ENCODE measurements at places on chromosomes 11 and 22. TPM values are rescaled to one million over a fixed set of nuclear protein-coding genes. Genes with fewer than 3 reads are reported as not detected.

OR2D3 gene
- not detected for total RNA-seq

DNA sequence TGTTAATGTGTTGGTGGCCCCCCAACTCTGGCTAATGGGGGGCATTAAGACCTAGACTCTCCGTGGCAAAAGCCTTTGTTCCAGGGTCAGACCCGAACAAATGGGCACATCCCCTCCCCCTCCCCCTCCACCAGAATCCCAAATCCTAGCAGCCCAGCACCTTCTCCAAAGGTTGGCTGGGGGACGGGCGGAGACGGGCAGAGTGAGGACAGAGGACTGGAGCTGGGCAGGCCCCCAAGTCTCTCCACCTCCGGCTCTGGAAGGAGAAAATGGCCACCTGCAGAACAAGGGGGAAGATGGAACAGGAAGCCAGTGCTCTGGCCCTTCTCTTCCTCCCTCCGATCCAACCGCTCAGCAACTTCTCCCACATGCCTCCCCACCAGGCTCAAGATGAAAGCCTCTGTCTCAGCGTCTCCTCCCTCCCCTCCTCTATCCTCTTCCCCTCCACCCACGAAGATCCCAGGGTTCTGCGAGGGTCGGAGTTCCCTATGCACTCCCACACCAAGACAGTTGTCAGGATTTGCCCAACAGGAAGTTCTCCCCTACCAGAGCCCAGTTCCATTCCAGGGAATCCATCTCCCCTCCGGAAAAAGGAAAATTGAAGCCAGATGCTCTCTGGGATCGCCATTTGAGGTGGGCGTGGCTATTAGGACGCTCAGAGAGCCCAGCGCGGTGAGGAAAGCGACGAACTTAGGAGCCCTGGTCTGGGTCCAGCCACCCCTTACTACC lies 20.1 kb downstream of the ADA2 start:
- no peaks in the 10 kb centered on the region for H3K4me1 ChIP-seq
- H3K4me3 ChIP-seq: peak overlapping the region; percentile 72
- no peaks in the 10 kb centered on the region for H3K27me3 ChIP-seq
- DNase-seq: peak; percentile 90

DNA sequence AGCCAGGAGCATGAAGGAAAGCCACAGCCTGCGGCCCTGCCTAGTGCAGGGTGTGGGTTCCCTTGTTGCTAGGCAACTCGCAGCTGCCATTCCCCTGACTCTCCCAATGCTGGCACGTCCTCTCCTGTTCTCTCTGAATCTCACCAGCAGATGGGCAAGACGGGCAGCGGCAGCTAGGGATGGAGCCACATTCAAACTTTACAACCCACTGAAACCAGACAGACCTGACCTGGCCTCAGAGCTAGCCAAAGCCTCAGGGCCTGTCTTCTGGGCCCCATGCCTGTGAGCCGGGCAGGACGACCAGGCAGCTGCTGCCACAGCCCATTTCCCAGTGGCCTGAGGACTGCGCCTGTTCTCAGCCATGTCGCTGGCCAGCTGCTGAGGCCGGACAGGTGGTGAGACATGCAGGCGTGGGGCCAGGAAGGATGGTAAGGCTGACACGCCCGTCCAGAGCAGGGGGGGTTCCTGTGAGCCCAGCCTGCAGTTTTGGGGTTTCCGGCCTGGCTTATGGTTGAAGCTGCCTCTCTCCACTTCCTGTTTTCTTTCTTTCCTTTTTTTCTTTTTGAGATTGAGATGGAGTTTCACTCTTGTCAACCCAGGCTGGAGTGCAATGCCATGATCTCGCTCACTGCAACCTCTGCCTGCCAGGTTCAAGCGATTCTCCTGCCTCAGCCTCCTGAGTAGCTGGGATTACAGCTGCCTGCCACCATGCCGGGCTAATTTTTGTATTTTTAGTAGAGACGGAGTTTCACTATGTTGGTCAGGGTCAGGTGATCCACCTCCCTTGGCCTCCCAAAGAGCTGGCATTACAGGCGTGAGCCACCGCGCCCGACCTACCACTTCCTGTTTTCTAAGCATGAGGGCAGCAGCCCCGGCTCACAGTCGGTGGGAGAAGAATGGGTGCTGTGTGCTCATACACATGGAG lies 4.1 kb downstream of the SUN2 start:
- H3K4me1 ChIP-seq: peaks cover 9% of the 10 kb centered on the region
- no peak overlapping the region for H3K4me3 ChIP-seq
- H3K27ac ChIP-seq: no peak overlapping the region

DNA sequence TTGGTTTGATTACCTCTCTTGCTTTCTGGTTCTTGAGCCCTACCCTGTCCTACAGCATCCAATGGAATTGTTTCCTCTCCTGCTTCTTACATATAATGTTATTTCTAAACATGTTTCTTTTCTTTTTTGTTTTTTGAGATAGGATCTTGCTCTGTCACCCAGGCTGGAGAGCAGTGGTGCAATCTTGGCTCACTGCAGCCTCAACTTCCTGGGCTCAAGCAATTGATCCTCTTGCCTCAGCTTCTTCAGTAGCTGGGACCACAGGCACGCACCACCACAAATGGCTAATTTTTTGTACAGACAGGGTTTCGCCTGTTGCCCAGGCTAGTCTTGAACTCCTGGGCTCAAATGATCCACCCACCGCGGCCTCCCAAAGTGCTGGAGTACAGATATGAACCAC lies 105.9 kb downstream of the SGSM3 start:
- no peaks in the 10 kb centered on the region for H3K27me3 ChIP-seq
- no peak for DNase-seq
- H3K36me3 ChIP-seq: peaks cover 4% of the 10 kb centered on the region
- no peaks in the 10 kb centered on the region for H3K4me1 ChIP-seq
- H3K27ac ChIP-seq: no peak overlapping the region

GRCh38 chr11:45945397-45945999 lies 23.0 kb downstream of the LARGE2 start:
- no peaks in the 10 kb centered on the region for H3K27me3 ChIP-seq
- H3K36me3 ChIP-seq: peaks cover 48% of the 10 kb centered on the region
- no peak overlapping the region for H3K4me3 ChIP-seq
- H3K4me1 ChIP-seq: no peaks in the 10 kb centered on the region

USH1C gene
- total RNA-seq: 0.95 TPM

DNA sequence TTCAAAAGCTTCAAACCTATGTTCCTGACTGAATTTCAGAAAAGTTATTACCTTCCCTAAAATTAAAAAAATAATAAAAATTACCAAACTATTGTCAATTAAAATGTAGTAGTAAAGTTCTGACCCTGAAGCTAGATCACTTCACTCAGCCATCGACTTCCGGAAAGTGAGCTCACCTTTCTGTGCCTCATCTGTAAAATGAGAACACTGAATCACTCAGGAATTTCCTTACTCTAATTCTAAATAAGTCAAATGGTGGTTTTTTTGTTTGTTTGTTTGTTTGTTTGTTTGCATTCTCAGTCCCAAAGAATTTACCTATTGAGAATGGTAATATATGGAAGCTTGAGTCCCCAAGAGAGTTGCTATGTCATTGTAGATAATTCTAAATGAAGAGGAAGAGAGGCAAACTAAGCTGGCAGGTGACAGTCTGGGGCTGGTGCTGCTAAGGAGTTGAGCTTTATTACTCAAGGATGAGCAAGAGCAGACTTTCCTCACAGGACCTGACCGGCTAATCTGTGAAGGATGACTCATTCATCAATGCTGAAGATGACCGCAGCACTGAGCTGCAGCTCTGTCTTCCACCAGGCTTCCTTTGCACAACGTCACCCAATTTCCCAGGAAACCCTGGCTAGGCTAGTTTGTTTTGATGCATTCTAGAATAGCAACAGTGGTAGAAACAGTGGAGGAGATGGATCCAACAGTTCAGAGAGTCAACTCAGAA lies 248.8 kb downstream of the RAB38 start:
- H3K4me3 ChIP-seq: no peak overlapping the region
- no peak overlapping the region for H3K27ac ChIP-seq
- H3K27me3 ChIP-seq: no peaks in the 10 kb centered on the region
